Hematopoietic multipotent progenitor cell treated with erythropoietin and hydrocortisone succinate and interleukin-3 and kit ligand, for 4 days (in vitro differentiated cells): ENCODE measurements at places on chromosomes 4 and X.
A peak's percentile ranks its signal among the peaks of the same experiment; 100 is the strongest.

DNA sequence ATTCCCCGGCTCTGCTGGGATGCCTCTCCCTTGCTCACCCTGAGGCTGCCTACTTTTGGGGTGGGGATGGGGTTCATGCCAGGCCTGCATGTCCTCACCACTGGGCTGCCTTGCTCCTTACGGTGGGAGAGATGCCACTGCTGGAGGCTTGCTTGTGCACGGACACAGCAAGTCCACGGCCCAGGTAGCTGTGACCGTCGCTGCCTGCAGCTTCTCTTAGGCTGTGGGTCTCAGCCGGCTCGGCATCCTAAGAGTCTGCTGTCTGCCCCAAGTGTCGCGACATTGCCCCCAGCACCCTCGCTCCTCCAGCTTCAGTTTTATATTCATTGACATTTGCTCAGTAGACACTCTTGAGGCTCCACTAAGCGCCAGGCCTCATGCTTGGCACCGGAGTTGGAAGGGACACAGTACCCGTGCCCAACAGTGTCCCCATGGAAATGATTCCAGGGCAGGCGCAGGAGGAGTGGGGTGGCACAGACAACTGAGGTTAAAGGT is 58.3 kb downstream of the TBC1D14 start:
- no peak for DNase-seq

DNA sequence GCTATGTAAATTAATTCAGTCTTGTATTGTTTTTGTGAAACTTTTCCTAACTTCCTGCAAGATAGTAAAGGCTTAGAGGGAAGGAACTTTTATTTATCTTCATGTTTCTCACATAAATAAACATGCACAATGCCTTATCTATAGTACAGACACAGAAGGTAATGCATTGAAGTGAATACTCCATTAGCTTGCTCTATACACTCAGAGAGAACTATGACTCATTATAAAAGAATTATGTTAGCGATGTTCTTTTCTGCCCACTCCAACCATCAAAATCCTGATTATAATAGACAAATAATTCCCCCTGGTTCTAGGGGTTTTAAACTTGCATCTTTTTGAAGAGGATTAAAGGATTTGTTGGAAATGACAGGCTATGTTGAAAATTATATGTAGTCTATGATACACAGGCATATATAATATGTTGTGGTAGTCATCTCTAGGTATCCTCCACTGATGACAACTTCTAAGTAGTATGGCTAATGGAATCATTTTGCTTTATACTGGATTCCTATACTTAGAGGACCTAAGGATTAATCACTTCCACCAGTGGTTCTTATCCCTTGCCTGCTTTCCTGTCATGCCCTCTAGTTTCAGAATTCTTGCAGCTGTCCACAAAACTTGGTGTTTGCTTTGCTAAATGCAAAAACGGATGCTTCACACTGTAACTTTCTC is 115.7 kb downstream of the NDST4 start:
- no peak for DNase-seq

- DNase-seq, result peak; percentile 76
Observed at GRCh38 chr4:173318648-173319211, 15.4 kb downstream of the HMGB2 start.

- DNase-seq, result no peak
Observed at GRCh38 chr4:137116144-137116543, 416.1 kb downstream of the PCDH18 start.

DNA sequence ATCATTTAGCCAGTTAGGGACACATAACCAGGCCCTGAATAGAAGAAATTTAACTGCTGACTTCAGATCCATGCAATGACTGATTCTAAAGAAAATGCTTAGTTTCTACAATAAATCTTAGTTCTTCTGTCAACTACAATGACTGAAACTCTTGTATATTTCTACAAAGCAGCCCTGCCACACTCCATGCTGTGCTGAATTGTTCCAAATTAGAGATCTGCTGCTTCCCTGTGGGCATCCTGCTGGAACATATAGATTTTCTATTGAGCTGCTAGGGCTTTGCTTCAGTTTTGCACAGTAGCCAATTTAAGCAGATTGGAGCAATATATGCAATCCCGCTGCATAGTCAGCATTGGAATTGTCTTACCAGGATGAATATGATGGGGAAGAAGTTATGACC is 312.8 kb upstream of the SMIM31 start:
- DNase-seq, result no peak

- DNase-seq, result no peak
Observed at GRCh38 chr4:13570916-13571315, 26.6 kb upstream of the NKX3-2 start.

DNA sequence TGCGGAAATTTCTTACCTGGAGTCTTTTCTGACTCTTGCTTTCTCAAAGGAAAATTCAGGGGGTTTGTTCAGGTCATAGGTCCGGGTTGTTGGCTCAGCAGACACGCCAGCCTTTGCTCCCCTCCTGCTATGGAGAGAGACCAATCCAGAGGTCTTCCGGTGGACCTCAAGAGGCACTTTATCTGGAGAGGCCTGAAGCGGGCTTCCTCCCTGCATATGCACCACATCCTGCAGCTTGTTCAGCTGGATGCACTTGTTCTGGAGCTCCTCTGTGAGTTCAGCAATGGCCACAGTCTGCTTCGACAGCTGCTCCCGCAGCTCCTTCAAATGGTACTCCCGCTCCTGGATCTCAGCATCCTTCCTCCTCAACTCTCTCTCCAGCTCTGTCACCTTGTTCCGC is 10.5 kb downstream of the PRKG2 start:
- DNase-seq, result peak; percentile 74

DNA sequence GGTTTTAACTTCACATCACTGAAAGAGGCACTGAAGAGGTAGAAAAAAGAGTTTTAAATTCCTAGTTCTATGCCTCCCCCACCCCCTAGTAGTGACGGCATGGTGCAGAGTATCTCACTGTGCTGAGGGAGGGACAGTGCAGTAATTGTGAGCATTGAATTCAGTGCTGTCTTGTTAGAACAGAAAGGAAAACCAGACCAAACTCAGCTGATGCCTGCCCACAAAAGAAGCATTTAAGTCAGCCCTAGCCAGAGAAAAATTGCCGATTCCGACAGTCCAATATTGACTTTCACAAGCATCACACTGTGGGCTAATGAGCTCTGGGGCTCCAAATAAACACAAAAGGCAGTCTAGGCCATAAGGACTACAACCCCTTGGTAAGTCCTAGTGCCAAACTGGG is 417.7 kb downstream of the AR start:
- no peak for DNase-seq

- no peak for DNase-seq
Observed at GRCh38 chrX:74420196-74421035, 877 bp upstream of the SLC16A2 start.

GRCh38 chr4:87152310-87153041 is 67.9 kb downstream of the KLHL8 start:
- DNase-seq, result no peak
